ENCODE measurements at places on chromosomes 16 and 17.

GRCh38 chr16:21081329-21081728 is 69.3 kb downstream of the DNAH3 start:
- no peak for DNase-seq

DNA sequence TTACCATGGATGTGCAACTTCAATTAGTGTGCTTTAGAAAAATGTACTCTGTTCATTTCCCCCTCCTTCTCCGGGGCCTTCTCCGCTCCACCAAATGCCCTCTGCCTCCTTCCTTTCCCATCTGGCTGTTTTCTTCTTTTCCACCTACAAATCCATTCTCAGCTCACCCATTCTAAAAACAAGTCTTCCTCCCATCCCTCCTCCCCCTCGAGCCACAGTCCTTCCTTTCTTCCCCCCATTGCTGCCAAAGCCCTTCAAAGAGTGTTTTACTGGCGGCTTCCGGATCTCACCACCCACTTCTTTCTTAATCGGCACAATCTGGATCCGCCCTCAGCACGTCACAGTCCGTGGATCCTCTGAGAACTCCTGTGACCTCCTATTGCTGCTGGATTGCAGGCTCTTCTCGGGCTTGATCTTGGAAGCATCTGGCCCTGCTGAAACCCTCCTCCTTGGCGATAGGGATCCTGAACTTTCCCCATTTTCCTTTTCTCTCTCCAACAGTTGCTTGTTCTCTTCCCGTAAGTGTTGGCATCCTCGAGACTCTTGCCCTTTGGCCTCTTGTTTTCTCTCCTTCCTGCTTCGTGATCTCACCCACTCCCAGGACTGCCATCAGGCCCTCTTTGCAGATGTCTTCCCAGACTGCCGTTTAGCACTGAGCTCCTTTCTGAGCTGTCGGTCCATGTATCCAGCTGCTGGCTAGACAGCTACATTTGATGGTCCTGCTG is 36.0 kb upstream of the FBXO47 start:
- DNase-seq, result no peak

- DNase-seq, result peak; percentile 58
Measured at GRCh38 chr17:48335858-48336500, 94.0 kb downstream of the SKAP1 start.

- peak; percentile 54 for DNase-seq
Measured at GRCh38 chr17:66200685-66201092, 8.8 kb upstream of the CEP112 start.

DNA sequence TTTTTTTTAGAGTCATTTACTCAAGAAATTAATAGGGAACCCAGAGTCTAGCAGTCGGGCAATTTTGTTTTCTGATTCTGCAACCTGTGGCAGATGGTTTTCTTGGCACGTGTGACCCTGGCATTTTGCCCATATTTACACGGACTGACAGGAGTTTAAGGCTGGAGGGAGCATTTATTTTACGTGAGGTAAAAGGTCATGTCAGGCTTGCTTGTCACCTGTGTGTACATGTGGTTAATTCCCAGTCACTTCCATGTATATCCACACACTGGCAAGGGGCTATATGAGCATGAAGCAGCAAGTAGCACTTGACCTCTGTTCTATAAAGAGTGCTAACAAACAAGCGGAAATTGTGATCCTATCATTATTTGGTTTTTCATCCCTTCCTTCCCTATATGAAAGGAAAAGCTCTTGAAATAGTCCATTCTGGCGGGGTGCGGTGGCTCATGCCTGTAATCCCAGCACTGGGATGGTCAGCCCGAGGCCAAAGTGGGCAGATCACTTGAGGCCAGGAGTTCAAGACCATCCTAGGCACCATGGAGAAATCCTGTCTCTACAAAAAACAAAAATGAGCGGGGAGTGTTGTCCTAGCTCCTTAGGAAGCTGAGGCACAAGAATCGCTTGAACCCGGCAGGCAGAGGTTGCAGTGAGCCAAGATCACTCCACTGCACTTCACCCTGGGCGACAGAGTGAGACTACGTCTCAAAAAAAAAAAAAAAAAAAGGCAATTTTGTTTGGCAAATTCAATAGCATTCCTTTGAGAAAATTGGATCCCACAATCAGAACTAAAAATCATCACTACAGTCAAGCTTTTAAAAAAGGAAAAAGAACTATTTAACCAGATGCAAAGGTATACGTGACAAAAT is 2.1 kb downstream of the SPAG9 start:
- no peak for DNase-seq

DNA sequence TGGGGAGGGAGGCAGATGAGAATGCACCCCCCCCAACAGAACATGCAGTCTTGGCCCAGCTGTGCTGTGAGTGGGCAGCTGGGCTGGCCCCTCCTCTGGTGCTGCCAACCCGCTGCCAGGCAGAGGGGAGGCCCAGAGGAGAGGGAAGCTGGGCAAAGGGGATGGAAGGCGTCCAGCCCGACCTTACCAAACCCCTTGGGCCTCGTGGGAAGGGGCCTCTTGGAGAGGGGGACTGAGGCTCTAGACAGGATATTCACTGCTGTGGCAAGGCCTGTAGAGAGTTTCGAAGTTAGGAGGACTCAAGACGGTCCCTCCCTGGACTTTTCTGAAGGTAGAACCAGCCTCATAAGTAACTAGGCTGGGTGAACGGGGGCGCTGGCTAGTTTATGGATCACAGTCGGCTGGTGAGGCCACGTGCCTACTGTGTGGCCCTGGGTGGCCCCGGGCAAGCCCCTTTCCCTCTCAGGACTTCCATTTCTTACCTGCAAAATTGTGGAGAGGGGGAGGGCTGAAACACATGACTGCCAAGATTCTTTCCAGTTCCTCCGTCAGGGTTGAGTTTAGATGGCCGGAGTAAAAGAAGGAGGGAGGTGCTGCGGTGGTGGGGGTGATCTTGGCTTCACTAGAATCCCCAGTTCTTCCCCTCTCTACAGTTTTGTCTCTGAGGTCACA is 857 bp upstream of the STAT5A start:
- no peak for DNase-seq

GRCh38 chr16:67034487-67034886 is 5.5 kb downstream of the CBFB start:
- no peak for DNase-seq

DNA sequence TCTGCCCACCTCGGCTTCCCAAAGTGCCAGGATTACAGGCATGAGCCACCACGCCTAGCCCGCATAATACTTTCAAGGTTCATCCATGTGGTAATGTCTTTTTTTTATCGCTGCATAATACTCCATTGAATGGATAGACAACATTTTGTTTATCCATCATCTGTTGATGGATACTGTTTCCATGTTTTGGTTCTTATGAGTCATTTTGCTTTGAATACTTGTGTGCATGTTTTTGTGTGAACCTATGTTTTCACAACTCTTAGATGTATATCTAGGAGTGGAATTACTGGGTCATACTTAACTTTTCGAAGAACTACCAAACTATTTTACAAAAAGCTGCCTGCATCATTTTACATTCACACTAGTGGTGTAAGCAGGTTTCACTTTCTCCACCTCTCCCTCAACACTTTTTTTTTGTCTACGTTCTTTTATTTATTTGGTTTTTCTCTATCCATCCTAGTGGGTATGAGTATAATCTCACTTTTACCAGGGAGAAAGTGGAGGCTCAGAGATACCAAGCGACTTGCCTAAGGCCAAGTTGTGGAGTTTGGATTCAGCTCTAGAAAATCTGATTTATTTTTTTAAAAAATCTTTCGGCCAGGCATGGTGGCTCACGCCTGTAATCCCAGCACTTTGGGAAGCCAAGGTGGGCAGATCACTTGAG is 151.2 kb downstream of the CMIP start:
- DNase-seq, result no peak

DNA sequence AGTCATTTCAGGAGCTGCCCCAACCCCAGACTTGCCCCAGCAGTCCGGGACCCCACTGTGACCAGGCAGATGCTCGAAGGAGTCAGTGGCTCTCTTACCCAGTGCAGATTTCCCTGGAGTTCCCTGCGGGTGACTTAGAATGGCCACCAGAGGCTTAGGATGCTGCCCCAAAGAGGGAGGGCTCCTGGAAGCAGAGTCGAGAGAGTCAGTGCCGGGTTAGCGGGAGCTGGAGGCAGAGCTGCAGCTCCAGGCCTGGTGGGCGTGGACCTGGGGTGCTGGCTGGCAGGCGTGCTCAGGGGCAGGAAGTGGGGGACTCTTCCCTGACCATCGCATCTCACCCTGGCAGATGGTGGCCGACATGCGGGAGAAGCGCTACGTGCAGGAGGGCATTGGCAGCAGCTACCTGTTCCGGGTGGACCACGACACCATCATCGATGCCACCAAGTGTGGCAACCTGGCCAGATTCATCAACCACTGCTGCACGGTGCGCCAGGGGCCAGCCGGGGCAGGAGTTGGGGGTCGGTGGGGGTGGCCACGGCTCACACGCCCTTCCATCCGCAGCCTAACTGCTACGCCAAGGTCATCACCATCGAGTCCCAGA is 1.6 kb upstream of the HSD3B7 start:
- DNase-seq, result no peak

GRCh38 chr17:42980766-42981397 is 517 bp downstream of the RUNDC1 start:
- DNase-seq, result peak; percentile 27

DNA sequence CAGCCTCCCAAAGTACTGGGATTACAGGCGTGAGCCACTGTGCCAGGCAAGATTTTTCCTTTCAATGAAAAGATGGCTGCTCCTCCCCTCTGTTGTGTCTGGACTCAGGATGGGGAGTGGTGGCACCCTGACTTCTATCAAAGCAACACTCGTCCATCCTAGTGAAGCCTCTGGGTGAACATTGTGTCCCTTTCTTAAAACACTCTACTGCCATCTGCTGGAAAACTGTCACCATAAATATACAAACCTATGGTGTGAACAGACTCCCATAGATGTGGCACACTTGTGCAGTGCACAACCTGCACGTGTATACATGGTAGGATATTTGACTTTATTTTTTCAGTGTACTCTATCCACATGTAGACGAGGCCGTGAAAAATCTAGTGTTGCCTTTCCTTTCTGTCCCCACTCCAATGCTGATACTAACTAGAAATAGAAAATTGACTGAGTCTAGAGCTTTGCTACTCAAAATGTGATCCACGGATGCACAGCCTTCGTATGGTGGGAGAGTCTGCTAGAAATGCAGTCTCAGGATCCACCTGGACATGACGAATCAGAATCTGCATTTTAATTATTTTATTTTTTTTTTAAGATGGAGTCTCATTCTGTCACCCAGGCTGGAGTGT is 55.9 kb upstream of the PLCG2 start:
- DNase-seq, result peak; percentile 82

- DNase-seq, result no peak
Measured at GRCh38 chr16:5175266-5175665, 77.7 kb upstream of the EEF2KMT start.

- no peak for DNase-seq
Measured at GRCh38 chr17:41767324-41768042, 19.0 kb downstream of the JUP start.

- DNase-seq, result no peak
Measured at GRCh38 chr16:19856120-19856519, 28.5 kb downstream of the GPRC5B start.

DNA sequence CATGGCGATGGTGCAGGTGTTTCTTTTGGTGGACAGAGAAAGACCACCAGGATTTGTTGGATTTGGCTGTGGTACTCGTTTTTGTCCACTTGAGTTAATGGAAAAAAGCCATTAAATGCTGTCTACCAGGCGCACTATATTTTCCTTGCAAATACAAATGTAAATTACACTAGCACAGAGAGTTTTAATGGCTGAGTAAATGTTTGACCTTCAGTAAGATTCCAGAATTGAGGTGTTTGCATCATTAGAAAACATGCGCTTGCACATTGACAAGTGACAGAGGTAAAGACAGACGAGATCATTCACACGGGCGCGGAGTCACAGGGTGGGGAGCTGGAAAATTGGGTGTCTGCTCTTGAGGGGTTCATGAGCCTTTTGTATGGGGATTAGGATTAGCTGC is 53.5 kb upstream of the AKTIP start:
- DNase-seq, result no peak

DNA sequence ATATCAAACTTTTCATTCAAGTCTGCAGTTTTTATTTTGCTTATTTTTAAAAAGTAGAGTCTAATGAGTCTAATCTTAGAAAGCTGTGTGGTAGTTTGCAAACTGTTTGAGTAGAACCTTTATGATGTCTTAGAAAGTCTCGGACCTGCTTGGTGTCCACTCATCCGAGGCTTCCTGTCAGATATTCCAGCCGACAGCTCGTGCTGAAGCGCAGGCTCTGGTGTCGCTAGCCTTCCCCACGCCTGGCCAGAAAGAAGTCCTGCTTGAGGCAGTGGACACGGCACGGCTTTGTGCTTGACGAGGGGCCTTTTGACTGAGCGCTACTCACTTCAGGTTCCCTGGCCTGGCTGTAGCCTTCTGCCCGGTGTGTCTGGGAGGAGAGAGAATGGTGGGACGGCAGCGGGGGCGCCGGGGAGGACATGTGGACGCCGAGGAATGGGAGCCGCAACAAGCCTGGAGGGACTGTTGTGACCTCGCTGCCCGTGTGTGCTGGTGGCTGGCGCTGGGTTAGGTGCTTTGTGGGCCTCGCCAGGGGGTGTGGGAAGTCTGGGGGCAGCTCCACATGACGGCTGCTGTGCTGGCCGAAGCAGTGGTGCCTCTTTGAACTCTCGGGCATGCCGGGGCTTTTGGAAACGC is 33.5 kb downstream of the BANP start:
- no peak for DNase-seq

GRCh38 chr17:74814453-74814852 is 38.3 kb upstream of the NAT9 start:
- no peak for DNase-seq

GRCh38 chr16:27758544-27758943 is 208.6 kb downstream of the KATNIP start:
- no peak for DNase-seq

DNA sequence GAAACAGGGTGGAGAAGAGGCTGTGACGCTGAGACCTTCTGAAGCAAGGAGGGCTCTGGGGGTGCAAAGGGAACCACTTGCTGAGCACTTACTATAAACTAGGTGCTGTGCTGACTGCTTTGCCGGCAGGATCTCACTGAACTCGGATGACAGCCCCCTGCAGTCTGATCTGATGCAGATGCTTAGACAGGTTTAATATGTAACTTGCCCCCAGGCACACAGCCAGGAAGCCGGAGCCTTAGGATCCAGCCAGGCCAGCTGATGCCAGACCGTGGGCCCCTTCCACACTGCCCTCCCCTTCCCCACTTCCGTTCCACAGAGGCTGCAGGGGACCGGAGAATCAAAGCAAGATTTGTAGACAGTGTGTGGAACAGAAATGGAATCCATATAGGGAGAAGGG is 23.1 kb downstream of the SPACA3 start:
- no peak for DNase-seq

GRCh38 chr17:78128551-78129350 is at the start of gene TMC6:
TMC6 (minus strand) TSS chr17:78128755; CDS start chr17:78126832, 1,923 bp downstream.
- peak; percentile 48 for DNase-seq

DNA sequence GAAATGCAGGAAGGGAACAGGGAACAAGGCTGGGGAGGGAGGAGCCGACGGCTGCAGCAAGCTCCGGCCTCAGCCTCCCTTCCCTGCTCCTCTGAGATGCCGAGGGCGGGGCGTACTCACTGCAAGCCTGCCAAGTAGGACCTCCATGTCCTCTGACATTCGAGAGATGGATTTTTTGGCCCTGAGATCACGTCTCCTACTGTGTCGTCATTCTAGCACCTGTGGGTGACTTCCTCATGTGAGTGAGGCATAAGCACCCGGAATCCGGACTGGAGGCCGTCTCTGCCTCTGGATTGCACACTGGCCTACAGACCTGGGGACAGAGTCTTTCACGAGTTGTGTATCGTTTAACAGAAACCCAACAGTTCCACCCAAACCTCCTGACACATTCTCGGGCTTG is 14.5 kb downstream of the MRM3 start:
- no peak for DNase-seq

- no peak for DNase-seq
Measured at GRCh38 chr16:66474750-66475199, 47.7 kb downstream of the BEAN1 start.

GRCh38 chr17:5282642-5283217 is 646 bp downstream of the RABEP1 start:
- DNase-seq, result no peak

GRCh38 chr16:83312015-83312717 is 495.6 kb upstream of the HSBP1 start:
- DNase-seq, result no peak
